ENCODE measurements at places on chromosomes 12 and 14. TPM values are rescaled to one million over a fixed set of nuclear protein-coding genes. Genes with fewer than 3 reads are reported as not detected.

Gene NPFF
- not detected for total RNA-seq

Gene COX8C
- not detected for total RNA-seq

Gene GPX2
- total RNA-seq = 0.69 TPM

Gene RIMBP2
- total RNA-seq = 0.09 TPM

Gene PLEKHG7
- not detected for total RNA-seq

Gene PLA2G1B
- total RNA-seq = 62.2 TPM

DNA sequence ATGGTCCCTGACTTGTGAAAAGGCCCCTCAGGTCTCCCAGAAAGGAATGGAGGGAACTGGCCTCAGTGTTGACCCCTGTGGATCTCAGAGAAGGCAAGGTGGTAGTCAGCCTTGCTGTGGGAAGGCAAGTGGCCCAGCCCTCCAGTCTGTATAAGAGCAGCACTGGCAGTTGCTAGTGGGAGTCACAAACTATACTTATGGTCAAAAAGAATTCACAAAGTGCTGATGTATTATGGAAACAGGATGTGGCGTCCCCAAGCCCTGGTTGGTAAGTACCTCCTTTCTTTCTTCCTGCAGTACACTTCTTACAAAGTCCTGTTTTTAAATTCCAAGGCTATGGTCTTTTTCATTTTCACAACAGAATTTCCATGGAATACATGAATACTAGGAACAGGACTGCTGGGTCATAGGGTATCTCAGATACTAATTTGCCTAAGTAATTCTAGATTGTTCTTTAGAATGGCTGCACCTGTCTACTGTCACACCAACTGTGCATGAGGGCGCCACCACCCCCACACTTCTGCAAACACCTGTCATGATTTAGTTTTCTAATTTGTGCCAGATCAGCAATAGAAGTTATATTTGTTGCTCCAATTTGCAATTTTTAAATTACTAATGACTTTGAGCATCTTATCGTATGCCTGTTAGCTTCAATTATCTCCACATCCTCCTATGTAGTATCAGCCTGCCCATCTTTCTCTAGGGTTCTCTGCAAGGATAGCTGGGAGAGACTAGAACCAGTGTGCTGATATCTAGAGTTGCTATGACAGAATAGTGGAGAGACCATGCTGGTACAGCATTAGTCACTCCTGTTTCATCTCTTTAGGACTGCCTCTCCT, 40.7 kb upstream of the TMEM263 start:
- no peaks in the 10 kb centered on the region for H3K36me3 ChIP-seq
- H3K4me3 ChIP-seq = no peak overlapping the region
- peaks cover 24% of the 10 kb centered on the region for H3K27me3 ChIP-seq
- no peaks in the 10 kb centered on the region for H3K4me1 ChIP-seq

GRCh38 chr12:14554281-14555007, 13.2 kb downstream of the PLBD1 start:
- no peaks in the 10 kb centered on the region for H3K27me3 ChIP-seq
- no peaks in the 10 kb centered on the region for H3K36me3 ChIP-seq
- peaks cover 26% of the 10 kb centered on the region for H3K4me1 ChIP-seq

GRCh38 chr12:5988088-5988487, 43.0 kb upstream of the ANO2 start:
- no peak overlapping the region for H3K4me3 ChIP-seq
- H3K36me3 ChIP-seq = peaks cover 7% of the 10 kb centered on the region
- no peaks in the 10 kb centered on the region for H3K4me1 ChIP-seq
- H3K27me3 ChIP-seq = no peaks in the 10 kb centered on the region
- no peak overlapping the region for H3K27ac ChIP-seq
- no peak for DNase-seq

DNA sequence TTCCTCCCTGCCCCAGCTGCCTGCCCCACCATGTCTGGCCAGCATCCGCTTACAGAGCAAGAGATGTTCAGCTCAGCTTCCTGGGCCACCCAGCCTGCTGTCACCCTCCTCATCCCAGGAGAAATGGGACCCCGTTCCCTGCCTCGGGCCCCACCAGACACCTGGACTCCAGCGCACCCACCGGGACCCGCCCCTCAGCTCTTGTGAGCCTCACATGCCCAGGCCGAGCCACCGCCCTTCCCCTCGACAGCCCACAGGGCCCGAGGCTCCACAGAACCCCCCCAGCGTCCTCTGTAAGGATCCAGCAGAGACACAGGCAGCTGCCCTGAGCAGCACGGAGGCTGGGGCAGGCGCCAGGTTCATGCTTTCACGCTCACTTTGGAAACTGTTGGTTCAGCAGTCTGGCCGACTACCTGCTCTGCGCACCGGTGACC, 18.4 kb upstream of the C14orf180 start:
- no peak overlapping the region for H3K27ac ChIP-seq
- H3K27me3 ChIP-seq = peaks cover 28% of the 10 kb centered on the region
- no peaks in the 10 kb centered on the region for H3K36me3 ChIP-seq
- no peak overlapping the region for H3K4me3 ChIP-seq
- H3K4me1 ChIP-seq = no peaks in the 10 kb centered on the region

DNA sequence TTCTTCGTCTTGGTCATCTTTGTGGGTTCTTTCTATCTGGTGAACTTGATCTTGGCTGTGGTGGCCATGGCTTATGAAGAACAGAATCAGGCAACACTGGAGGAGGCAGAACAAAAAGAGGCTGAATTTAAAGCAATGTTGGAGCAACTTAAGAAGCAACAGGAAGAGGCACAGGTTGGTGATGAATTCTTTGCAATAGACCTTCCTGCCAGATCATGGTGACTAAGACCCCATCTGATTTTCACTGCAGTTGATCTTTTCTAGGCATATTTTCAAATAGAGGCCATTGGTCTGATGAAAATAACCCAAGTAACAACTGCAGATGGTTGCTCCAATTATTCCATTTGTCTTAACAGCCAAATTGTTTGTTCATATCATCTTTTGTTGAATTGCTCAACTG, 114.4 kb downstream of the SCN8A start:
- H3K4me3 ChIP-seq = no peak overlapping the region
- H3K4me1 ChIP-seq = no peaks in the 10 kb centered on the region
- H3K27ac ChIP-seq = no peak overlapping the region
- no peaks in the 10 kb centered on the region for H3K27me3 ChIP-seq
- no peak for DNase-seq

- H3K4me3 ChIP-seq = no peak overlapping the region
- no peaks in the 10 kb centered on the region for H3K27me3 ChIP-seq
- H3K27ac ChIP-seq = no peak overlapping the region
- no peaks in the 10 kb centered on the region for H3K4me1 ChIP-seq
Measured at GRCh38 chr12:99611599-99611998, 36.0 kb upstream of the GARIN6 start.

- no peak overlapping the region for H3K4me3 ChIP-seq
- DNase-seq = no peak
- H3K27ac ChIP-seq = no peak overlapping the region
- no peaks in the 10 kb centered on the region for H3K36me3 ChIP-seq
- no peaks in the 10 kb centered on the region for H3K27me3 ChIP-seq
Measured at GRCh38 chr12:102601621-102602020, 121.3 kb upstream of the IGF1 start.

DNA sequence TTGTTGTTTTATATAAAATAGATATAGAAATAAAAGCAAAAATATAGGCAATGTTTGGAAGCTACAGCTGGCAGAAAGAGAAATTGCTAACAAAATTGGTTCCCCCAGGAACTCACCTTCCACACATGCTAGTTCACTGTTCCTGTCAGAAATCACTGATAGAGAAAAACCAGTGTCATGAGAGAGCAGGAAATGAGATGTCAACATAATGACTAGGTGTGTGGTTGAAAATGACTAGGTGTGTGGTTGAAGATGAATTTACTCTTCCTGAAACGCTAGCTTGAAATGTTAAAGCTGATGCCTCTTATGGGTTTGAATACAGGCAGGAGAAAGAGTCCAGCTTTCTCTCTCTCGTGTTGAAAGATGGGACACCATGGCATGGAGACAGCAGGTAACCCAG, 216.3 kb downstream of the C12orf42 start:
- no peaks in the 10 kb centered on the region for H3K36me3 ChIP-seq
- H3K4me1 ChIP-seq = no peaks in the 10 kb centered on the region
- DNase-seq = no peak
- no peaks in the 10 kb centered on the region for H3K27me3 ChIP-seq
- no peak overlapping the region for H3K27ac ChIP-seq

GRCh38 chr12:117835156-117835555, 133.6 kb downstream of the KSR2 start:
- no peak overlapping the region for H3K4me3 ChIP-seq
- H3K27ac ChIP-seq = no peak overlapping the region
- H3K27me3 ChIP-seq = peaks cover 3% of the 10 kb centered on the region
- no peak for DNase-seq
- H3K36me3 ChIP-seq = no peaks in the 10 kb centered on the region

GRCh38 chr12:39389399-39390150, 53.3 kb downstream of the KIF21A start:
- H3K4me3 ChIP-seq = no peak overlapping the region
- H3K36me3 ChIP-seq = no peaks in the 10 kb centered on the region
- no peak for DNase-seq
- no peaks in the 10 kb centered on the region for H3K27me3 ChIP-seq
- no peak overlapping the region for H3K27ac ChIP-seq
- no peaks in the 10 kb centered on the region for H3K4me1 ChIP-seq

- H3K27ac ChIP-seq = peak overlapping the region; percentile 55
- H3K4me3 ChIP-seq = no peak overlapping the region
- peaks cover 8% of the 10 kb centered on the region for H3K4me1 ChIP-seq
Measured at GRCh38 chr14:96104469-96105057, 65.4 kb downstream of the C14orf132 start.

DNA sequence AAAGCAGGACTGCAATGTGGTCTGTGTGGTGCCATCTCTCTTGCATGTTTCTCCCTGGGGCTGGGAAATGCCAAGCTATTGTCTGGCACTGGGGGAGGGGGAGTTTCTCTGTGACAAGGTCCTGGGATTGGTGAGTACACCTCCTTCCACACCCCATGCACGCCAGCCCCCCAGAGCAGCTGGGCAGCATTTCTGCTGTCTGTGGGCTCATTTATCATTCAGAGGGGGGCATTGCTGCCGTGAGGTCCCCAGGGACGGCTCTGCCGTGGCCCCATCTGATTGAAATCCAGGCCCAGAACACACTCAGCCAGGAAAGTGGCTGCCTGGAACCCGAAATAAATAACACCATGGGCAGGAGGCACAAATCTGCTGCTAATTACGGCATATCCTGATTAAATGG, 12.6 kb upstream of the FAM222A start:
- H3K36me3 ChIP-seq = no peaks in the 10 kb centered on the region
- no peak overlapping the region for H3K4me3 ChIP-seq
- no peak for DNase-seq
- no peaks in the 10 kb centered on the region for H3K4me1 ChIP-seq

DNA sequence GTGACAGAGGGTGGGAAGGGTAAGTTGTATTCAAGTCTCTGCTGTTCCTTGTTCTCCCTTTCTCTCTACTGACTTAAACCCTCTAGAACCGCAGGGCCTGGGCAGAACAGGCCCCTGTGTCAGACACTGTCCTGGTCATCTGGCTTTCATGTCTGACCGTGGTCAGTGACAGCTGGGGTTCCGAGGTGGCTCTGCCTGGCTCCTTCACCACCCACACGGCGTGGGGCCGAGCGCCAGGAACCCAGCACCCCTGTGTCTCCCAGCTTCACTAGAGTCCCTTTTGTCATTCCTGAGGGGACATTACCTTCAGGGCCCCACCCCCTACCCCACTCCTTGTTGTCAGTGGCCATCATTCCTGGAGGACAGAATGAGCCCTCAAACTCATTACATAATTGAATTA, 168.9 kb downstream of the ADGRD1 start:
- H3K4me1 ChIP-seq = no peaks in the 10 kb centered on the region
- no peak overlapping the region for H3K4me3 ChIP-seq
- H3K27ac ChIP-seq = no peak overlapping the region
- H3K27me3 ChIP-seq = no peaks in the 10 kb centered on the region
- H3K36me3 ChIP-seq = peaks cover 8% of the 10 kb centered on the region
- DNase-seq = no peak

DNA sequence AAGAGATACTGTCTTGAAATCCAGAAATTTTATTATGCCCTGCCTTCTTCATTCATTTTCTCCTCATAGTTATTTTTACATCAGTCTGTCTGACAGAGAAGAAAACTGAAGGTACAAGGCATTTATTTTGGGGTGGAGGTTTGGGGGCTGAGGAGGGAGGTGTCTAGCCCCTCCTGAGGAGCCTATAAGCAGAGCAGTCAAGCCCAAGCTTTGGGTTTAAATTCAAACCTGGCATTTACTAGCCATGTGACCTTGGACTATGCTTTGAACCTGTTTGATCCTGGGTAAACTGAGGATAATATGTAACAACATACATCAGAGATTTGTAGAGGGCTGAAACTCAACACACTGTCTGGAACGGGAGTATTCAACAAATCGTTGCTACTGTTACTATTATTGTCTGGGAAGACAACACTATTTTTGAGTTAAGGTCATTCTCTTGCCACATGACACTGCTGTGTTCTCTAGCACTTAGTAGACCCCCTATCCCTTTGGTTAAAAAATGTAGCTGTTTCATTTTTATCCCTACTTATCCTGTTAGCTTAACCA, 66.1 kb upstream of the STRN3 start:
- H3K4me1 ChIP-seq = peaks cover 19% of the 10 kb centered on the region
- H3K27me3 ChIP-seq = no peaks in the 10 kb centered on the region
- H3K4me3 ChIP-seq = no peak overlapping the region

GRCh38 chr12:101870925-101871324, 6.5 kb upstream of the DRAM1 start:
- no peaks in the 10 kb centered on the region for H3K27me3 ChIP-seq
- peaks cover 7% of the 10 kb centered on the region for H3K4me1 ChIP-seq
- H3K4me3 ChIP-seq = no peak overlapping the region
- DNase-seq = no peak
- H3K36me3 ChIP-seq = no peaks in the 10 kb centered on the region

DNA sequence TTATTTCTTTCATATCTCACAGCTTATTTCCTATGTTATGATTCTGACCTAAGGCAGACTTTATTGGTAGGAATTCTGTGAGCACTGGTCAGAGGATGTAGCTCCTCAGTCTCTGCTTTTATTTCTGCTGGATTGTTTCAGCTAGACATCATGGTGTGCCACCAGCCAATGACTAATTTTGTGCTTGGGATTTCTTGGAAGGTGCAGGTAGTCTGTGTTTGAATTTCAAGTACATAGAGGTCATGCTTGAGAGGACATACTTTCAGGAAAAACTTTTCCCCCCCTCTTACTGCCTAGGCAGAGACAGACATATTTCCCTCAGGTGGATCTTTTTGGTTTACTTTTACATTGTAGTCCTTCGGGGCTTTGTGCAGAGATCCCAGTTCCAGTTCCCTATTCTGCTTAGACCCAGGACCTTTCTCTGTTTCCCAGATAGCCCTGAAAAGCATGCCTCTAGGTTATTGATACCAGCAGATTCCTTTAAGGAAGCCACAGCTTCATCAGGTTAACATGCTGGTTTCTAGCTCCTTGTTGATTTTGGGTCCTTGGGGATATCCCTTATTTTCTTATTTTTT, 28.6 kb downstream of the BRMS1L start:
- no peaks in the 10 kb centered on the region for H3K4me1 ChIP-seq
- H3K27ac ChIP-seq = no peak overlapping the region
- no peaks in the 10 kb centered on the region for H3K27me3 ChIP-seq
- no peak for DNase-seq

Data from upper lobe of right lung (tissue), 1 donor.